Hindlimb muscle (tissue), 1 donor: ENCODE measurements at places on chromosomes 1 and 21.
A peak's percentile ranks its signal among the peaks of the same experiment; 100 is the strongest.

GRCh38 chr1:217090060-217090911 lies 367.1 kb upstream of the ESRRG start:
- no peak for DNase-seq

DNA sequence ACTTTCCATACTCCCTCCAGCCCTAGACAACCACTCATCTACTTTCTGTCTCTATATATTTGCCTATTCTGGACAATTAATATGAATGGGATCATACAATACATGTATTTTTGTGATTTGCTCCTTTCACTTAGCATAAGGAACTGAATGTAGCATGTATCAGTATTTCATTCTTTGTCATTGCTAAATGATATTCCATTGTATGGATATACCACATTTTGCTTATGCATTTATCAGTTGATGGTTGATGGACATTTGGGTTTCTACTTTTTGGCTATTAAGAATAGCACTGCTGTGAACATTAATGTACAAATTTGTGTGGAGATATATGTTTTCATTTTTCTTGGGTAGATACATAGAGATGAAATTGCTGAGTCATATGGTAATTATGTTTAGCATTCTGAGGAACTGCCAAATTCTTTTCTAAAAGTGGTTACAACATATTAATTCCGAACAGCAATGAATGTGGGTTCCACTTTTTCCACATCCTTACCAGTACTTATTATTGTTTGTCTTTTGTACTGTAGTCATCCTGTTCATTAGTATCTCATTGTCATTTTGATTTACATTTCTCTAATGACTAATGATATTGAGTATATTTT lies 121.0 kb downstream of the LRRC40 start:
- DNase-seq, result no peak

DNA sequence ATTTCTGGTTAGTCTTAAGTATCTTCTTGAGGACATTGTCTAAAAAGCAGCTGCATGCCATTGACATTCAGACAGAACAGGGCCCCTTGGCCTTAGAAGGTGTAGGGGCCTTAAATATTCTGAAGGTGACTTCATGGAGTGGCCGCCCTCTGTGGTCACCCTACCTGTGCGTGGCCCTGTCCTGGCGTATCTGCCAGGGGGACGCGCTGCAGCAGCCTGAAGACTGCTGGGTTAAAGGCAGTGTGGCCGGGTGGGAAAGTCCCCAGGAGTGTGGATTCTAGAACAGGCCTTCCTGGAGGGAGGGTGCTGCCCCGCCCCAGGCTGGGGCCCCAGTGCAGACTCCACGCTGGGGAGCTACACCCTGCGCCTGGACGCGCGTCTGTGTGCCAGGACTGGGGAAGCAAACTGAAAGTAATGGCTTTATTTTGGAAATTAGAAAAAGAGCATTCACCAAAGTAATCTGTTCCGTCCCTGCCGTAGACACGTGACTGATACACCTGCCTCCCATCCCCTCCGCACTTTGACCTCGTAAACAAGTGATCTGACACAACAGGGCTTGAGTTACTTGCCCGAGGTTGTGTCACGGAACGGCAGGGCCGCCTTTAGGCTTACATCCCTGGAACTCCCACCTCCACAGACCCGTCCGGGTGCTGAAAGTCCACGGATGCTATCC lies 1.8 kb downstream of the AGPAT3 start:
- no peak for DNase-seq

DNA sequence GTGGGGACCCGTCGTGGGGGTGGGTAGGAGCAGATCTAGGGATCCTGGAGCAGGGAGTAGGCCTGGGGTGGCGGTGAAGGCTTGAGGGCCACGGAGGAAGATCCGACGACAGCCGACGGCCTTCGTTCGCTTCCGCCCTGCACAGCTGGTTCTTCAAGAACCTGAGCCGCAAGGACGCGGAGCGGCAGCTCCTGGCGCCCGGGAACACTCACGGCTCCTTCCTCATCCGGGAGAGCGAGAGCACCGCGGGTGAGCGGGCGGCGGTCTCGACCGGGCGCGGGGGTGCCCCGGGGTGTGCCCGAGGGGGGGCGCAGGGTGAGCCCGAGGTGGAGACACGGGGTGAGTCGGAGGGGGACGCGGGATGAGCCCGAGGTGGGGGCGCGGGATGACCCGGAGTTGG lies 16.5 kb upstream of the HDAC1 start:
- DNase-seq, result no peak

DNA sequence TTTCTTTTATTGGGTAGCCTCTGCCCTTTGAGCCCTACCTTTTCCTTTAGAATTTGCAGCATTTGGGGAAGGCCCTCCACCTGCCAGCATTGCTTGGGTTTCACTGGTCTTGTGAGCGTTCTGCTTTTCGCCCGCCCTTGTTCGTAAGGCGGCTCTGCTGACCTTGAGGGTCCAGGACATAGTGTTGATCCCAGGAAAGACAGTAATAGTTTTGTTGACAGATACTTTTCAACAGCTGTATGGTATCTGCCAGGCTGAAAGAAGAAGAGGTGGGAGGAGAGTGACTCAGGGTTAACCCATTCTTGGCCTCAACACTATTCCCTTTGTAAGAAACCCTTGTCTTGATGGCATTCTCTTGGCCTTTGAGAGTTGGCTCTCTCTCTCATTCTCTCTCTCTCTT lies 113.4 kb upstream of the SPAG17 start:
- DNase-seq, result no peak

DNA sequence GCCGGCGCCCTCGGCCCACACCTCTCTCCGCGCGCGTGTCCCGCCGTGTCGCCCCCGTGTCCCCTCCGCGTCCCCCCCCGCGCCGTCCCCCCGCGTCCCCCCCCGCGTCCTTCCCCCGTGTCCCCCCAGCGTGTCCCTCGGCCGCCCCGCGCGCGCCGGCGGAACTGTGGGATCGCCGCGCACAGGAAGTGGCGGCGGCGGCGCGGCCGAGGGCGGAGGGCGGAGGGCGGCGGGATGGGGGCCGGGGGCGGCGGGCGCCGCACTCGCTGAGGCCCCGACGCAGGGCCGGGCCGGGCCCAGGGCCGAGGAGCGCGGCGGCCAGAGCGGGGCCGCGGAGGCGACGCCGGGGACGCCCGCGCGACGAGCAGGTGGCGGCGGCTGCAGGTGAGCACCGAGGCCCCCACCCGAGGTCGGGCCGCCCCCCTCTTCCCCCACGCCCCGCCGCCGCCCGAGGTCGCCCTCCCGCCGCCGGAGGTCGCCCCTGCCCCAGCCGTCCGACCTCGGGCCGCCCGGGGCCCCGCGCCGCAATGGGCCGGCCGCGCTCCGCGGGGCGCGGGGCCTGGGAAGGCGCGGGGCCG lies at the start of gene AGPAT3:
Gene AGPAT3, plus strand, starts transcription at position 262 of the 578 bp plus-strand sequence. CDS start 94,459 bp downstream, outside the sequence.
- DNase-seq, result no peak

GRCh38 chr1:207851696-207852095 lies 59.2 kb downstream of the CD34 start:
- DNase-seq, result no peak

DNA sequence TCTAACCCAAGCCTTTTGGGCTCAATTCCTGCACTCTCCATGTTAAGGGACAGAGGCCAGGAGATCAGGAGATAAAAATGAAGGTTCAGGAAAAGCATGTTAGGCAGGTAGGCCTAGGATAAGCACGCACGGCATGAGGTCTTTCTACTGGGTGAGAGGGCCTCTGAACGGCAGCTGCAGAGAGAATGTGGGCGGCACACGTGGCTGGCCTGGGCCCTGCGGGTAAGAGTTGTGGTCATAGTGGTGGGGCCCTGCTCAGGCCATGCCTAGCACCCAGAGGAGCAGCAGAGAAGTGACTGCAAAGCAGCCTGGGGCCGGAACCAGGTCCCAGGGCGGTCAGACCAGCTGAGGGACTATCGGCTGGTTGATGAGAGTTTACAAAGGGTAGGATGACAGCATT lies 7.5 kb upstream of the FOXO6 start:
- DNase-seq, result no peak

DNA sequence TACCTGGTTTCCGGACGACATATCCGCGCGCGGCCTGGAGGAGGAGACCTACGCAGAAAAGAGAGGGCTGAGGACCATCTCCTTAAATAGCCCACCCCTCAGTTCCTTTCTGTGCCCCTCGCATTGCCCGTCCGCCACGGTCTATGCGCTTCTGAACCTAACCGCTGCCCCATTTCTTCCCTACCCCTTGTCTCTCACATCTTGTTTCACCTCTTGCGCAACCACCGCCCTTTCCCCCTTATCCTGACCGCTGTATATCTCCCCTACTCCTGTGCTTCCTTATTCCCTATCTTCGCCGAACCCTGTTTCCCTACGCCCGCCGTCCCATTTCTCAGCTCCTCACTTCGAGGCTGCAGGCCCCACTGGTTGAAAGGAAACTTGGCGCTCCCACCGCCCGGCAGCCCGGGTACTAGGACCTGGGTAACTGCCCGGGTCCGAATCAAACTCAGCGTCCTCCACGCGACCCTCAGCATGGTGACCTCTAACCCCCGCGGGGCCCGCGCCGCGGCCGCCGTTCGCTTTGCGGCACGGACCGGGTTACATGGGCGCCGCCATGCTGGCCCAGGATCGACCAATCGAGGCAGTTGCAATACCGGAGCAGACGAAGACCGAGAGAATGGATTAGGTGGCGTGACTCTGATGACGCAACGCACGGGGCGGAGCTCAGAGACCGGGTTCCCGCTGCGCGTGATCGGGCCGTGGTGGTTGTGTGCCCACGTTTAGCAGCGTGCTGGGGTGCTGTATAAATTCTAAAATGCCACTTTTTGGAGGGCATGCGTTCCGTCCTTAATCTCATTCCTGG lies at the start of gene MRPS15:
Gene MRPS15, minus strand, starts transcription at position 582 of the 802 bp plus-strand sequence. Its CDS starts 109 bp downstream, at position 473.
- DNase-seq, result peak; percentile 95

GRCh38 chr21:44090325-44090724 lies 16.9 kb upstream of the PWP2 start:
- DNase-seq, result no peak

DNA sequence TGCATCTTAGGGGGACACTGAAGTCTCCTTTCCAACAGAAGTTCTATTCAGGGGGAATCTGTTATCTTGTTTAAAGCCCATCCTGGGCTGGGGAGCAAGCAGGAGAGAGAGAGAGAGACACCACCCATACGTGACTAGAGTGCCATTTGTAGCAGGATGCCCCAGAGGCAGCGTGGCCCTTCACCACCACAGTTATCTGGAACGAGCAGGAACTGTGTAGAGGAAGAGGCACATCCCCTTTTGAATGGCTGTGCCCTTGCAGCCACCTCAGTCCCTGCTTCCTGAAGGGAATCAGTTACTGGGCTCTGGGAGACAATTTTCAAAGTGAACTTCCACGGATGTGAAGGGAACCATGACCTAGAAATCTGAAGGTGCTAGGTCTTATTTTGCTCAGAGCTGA lies 19.4 kb upstream of the LAMTOR5 start:
- DNase-seq, result no peak

GRCh38 chr1:198465201-198466144 lies 75.0 kb downstream of the ATP6V1G3 start:
- peak; percentile 54 for DNase-seq

- DNase-seq, result no peak
These were observed 898 bp downstream of the MFSD2A start for GRCh38 chr1:39955547-39956539.

DNA sequence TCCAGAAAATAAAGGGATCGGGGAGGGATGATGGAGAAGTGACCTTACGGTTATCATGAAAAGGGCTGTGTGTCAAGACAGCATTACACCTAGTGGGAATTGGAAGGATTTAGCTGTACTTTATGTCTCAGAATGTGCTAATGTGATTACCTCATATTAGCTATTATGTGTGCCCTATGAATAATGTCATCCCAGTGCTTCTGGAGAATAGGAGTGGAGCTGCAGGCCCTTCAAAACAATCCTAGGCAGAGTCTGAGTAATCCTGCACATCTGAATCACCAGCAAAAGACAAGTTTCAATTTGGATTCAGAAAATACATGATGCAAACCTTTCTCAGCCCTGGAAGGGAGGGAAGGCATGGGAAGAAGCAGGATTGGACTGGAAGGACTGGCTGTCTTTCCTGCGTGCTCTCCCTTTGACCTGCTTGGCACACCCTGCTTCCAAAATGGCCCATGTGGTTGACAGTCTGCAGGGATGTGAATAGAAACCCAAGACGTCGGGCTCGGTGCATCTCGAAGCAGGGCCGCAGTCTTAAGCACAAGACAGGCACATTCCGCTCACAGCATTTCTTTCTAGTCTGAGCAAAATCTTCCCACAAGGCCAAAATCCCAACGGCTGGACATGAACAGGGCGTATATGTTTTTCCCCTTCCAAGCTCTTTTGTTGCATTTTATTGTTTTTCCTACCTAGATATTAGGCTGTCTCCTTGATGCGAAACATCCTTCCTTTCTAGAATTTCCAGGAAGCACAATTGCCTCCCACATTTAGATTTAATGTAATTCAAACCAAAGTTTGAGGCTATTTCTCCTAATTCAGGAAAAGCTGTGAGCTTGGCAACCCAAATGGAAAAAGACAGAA lies 54.3 kb upstream of the TARBP1 start:
- peak; percentile 84 for DNase-seq

DNA sequence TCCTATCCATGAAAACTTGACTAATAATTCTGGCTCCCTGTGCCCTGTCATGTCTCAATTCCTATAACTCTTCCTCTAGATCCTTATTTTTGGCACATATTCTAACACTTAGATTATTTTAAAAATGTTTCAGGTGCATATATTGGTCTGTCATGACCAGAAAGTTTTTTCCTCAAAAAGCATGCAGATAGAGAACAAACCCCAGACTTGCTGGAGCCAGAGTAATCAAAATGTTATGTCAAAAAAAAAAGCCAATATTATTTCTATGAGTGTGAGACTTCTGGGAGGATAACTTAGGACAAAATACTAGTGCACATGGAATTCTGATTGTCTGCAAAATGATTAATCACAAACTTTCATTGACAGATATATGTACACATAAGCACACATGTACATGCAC lies 135.1 kb upstream of the MROH9 start:
- DNase-seq, result no peak

DNA sequence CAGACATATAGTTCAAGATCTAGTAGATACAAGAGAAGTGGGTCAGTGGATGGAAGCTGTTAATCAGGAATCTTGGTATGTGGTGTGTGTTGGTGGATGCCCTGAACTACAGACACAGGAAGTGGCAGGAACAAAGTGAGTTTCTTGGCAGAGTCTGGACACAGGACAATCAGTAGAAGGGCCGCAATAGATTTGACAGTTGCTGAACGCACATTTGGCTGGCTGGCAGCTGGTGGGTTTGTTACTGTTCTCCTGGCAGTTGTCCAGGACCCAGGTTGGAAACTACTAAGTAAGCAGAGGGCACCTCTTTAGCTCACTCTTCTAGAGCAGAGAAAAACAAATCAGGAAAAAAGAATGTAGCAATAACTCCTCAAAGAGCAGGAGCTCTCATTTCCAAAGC lies 13.2 kb downstream of the KRTAP26-1 start:
- DNase-seq, result no peak

GRCh38 chr1:94553323-94553730 lies 11.8 kb upstream of the F3 start:
- DNase-seq, result no peak

GRCh38 chr1:114338191-114338890 lies 172.7 kb downstream of the TRIM33 start:
- no peak for DNase-seq

GRCh38 chr1:231183639-231184590 lies 22.1 kb downstream of the TRIM67 start:
- no peak for DNase-seq

GRCh38 chr1:202205523-202206190 lies 12.1 kb downstream of the LGR6 start:
- no peak for DNase-seq
